ENCODE measurements at places on chromosomes 13 and 19. TPM values are rescaled to one million over a fixed set of nuclear protein-coding genes. Genes with fewer than 3 reads are reported as not detected.

DNA sequence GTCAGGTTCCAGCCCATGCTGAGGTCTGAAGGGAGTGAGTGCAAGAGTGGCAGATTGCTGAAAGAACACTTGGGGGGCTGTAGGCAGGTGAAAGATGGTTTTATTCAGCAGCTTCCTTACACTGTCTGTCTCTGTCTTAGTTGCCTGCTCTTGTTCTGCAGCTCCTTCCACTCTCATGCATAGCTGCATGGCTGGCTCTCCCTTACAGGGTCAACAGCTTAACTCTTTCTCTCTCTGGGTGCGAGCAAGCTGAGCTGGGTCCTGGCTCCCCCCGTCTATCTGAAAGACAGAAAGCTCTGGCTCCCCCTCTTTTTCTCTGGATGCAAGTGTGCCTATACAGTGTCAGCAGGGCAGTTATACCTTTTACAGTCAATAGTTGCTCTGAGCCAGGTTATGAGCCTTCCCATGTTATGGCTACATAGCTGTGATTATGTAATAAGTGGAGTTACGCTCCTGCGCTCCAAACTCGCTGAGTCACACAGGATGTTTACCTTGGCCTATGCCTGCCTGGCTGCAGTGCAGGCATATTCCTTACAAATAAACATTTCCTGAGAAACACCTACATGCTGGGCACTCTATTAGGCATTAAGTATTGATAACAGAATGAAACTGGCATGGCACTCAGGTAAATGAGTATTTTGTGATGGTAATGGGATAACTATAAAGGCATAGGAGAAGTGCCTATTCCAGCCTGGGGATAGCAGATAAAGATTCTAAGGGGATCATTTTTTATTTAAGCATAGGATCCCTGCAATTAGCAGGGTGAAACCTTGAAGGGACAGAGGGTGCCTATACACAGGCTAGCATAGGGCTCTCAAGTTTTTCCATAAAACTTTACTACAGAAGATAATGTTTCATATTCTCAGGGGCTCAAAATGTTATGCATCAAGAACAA, 826.9 kb upstream of the PCDH9 start:
- no peaks in the 10 kb centered on the region for H3K4me1 ChIP-seq
- H3K36me3 ChIP-seq = no peaks in the 10 kb centered on the region
- H3K27me3 ChIP-seq = no peaks in the 10 kb centered on the region
- no peak overlapping the region for H3K27ac ChIP-seq

GRCh38 chr13:50387051-50387581, 371.9 kb downstream of the KCNRG start:
- H3K27ac ChIP-seq = peak overlapping the region; percentile 71
- H3K4me1 ChIP-seq = peaks cover 3% of the 10 kb centered on the region
- H3K36me3 ChIP-seq = no peaks in the 10 kb centered on the region
- no peak overlapping the region for H3K4me3 ChIP-seq
- DNase-seq = peak; percentile 59

DNA sequence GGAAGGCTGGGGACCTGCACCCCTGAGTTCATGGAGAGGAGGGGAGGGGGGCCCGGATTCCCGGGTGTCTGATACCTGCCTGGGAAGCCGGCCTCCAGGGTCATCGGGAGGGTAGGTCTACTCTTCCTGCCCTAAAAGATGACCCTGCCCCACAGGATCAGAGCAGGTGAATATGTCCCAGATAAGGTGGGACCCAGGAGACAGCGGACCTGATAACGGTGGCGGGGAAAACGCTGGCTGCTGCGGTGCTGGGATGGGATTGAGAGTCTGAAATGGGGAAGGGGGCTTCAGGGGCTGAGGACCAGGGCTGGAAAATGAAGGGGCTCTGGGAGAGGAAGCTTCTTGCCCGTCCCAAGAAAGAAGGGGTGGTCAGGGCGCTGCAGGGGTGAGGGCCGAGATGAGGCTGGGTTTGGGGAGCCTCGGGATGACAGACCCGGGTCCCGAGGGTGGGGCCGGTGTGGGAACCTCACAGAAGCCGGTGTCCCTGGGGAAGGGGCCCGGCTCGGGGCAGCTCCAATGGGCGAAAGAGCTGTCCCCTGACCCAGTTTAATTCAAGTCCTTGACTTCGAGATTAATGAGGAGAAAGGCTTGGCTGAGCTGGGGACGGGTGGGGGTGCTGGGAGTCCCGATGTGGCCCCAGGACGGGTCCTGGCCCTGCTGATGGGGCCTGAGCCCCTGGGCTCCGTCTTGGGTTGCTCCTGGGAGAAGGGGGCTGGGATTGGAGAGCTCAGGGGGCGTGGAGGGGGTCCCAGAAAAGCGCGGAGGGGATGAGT, 823 bp downstream of the TTYH1 start:
- no peaks in the 10 kb centered on the region for H3K36me3 ChIP-seq
- peaks cover 13% of the 10 kb centered on the region for H3K4me1 ChIP-seq
- peaks cover 87% of the 10 kb centered on the region for H3K27me3 ChIP-seq
- H3K4me3 ChIP-seq = no peak overlapping the region
- DNase-seq = no peak

Gene RUBCNL
- total RNA-seq = 6.6 TPM

Gene CLEC4G
- total RNA-seq = 2.2 TPM

GRCh38 chr19:4981681-4981958, 12.7 kb downstream of the KDM4B start:
- no peaks in the 10 kb centered on the region for H3K36me3 ChIP-seq
- H3K4me1 ChIP-seq = peaks cover 25% of the 10 kb centered on the region
- no peak for DNase-seq
- no peak overlapping the region for H3K4me3 ChIP-seq
- no peaks in the 10 kb centered on the region for H3K27me3 ChIP-seq

DNA sequence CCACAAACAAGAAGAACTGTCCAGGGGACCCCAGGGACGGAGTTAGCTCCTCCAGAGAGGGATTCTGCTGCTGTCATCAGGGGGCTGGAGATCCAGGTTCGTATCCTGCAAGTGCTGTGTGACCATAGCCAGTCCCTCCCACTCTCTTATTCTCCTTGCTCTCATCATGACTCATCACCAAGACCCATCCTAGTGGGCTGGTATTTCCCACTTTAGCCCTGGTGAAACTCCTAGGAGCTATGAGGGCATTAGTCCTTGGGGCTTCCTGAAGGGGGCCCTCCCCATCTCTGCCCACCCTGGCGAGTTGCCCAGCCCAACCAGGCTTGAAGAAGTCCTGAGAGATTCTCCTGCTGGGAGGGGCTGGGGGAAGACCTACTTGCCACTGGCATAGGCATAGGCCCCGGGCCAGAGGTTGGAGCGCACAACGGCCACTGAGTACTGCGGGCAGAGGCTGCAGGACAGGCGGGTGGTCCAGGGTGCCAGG, 7.5 kb upstream of the DMWD start:
- no peaks in the 10 kb centered on the region for H3K36me3 ChIP-seq
- DNase-seq = no peak
- H3K27me3 ChIP-seq = no peaks in the 10 kb centered on the region
- H3K4me3 ChIP-seq = no peak overlapping the region

DNA sequence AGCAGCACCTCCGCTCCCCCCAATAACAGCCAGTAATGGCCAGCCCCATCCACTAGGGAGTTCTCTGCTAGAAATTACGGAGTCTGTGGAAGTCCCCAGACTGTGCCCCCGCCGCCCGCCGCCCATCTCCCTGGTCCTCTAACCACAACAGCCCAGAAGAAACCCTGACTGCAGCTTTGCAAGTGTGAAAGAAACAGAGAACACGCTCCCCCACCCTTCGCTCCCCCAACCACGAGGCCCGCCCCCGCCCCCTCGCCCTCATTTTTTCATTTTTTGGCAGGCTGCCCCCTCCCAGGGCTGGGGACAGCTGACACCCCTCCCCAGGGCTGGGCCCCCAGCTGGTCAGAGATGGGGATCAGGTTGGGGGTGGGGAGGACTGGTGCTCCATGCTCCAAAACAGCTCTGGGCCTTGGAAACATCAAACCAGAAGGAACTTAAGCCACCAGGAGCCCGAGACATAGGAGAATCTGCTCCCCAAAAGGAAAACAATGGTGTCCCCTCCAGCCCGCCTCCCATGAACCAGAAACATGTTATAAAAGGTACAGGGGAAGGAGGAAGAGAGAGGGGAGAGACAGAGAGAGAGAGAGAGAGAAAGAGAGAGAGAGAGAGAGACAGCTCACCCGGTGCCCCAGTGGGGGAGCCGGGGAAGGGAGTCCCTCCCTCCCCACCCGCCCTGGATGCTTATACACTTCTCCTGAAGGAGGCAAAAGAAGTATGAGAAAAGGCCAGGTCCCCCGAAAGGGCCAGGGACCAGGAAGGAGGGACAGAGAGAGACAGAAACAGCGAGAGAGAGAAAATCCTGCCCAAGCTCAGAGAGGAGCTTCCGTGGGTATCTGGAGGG, 29.8 kb upstream of the ASF1B start:
- H3K27ac ChIP-seq = no peak overlapping the region
- H3K4me1 ChIP-seq = peaks cover 21% of the 10 kb centered on the region
- H3K4me3 ChIP-seq = no peak overlapping the region
- DNase-seq = no peak
- H3K36me3 ChIP-seq = no peaks in the 10 kb centered on the region

- no peak overlapping the region for H3K4me3 ChIP-seq
- no peak for DNase-seq
- no peaks in the 10 kb centered on the region for H3K27me3 ChIP-seq
- H3K36me3 ChIP-seq = no peaks in the 10 kb centered on the region
- peak overlapping the region; percentile 33 for H3K27ac ChIP-seq
Observed at GRCh38 chr13:106691861-106692260, 123.9 kb upstream of the ARGLU1 start.

DNA sequence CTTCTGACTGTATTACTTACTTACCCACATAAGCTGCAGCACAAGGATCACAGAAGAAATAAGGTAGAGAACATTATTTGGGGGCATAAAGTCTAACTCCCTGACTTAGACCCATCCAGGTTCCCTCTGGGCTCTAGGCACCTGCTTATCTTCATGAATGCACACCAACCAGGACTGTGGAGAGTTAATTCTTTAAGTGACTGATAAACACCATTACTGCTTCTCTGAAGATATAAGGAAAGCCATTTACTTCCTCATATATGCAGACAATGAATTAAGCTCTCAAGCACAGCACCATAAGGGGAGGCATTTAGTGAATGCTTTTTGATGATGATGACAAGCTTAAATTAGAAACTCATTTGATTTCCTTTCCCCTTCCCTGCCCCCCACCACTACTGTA, 22.5 kb downstream of the OBI1 start:
- no peak overlapping the region for H3K27ac ChIP-seq
- H3K4me1 ChIP-seq = no peaks in the 10 kb centered on the region
- no peaks in the 10 kb centered on the region for H3K27me3 ChIP-seq
- peaks cover 89% of the 10 kb centered on the region for H3K36me3 ChIP-seq
- H3K4me3 ChIP-seq = no peak overlapping the region
- no peak for DNase-seq

Measured in left lung (tissue), 14 donors.